Stimulated activated CD4-positive, alpha-beta T cell treated with anti-CD3 and anti-CD28 coated beads, Interleukin-4, amount 100 ng/mL, for 4 hours (primary cell): ENCODE measurements at places on chromosomes 13 and 19.

- DNase-seq, result no peak
Observed at GRCh38 chr13:55528434-55528833, 1612.3 kb upstream of the PRR20A start.

GRCh38 chr13:95535243-95535642, 17.3 kb upstream of the CLDN10 start:
- no peak for DNase-seq

DNA sequence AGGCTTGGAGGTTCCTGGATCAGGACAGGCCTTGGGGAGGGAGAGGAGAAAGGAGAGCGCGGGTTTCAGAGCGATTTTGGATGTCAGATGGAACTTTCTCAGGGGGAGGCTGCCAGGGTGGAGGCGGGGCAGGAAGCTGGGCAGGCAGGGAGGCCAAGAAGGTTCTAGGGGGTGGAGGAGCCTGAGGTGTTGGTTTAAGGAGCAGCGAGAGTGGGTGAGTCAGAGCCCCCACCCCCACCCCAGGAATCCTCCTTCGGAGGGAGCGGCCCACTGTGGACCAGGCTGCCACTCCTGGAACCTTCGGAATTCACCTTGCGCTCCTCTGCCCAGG, 15.9 kb upstream of the NOP53 start:
- peak; percentile 28 for DNase-seq

DNA sequence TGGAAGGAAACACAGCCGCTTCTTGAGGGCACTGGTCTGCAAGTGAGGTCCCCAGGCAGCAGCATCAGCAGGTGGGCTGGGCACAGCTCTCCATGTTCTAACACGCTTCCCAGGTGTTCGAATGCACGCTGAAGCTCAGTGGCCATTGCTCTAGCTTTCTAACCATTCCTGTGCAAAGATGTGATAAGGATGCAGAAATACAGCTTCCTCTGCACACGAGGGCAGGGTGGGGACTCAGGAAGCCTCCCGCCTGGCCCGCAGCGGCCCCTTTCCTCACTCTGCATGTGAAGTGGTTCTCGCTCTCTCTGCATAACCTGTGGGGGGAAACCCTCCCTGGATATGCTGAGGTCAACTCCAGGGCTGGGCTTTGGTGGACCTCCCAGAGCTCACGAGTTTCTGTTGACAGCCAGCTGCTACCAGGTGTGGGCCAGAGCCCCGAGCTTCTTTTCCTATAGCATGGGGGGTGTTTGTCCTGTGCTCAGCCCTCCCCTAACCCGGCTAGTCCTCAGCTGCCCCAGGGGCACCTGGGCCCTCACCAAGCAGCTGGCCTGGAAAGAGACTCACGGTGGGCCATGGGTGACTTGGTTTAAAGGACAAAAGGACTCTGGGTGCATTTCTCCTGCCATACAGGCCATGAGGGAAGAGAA, 168.2 kb downstream of the TEX29 start:
- no peak for DNase-seq
